Stimulated activated CD8-positive, alpha-beta memory T cell treated with anti-CD3 and anti-CD28 coated beads, Interleukin-4, amount 100 ng/mL, for 24 hours (primary cell): ENCODE measurements at places on chromosomes 4 and X.

DNA sequence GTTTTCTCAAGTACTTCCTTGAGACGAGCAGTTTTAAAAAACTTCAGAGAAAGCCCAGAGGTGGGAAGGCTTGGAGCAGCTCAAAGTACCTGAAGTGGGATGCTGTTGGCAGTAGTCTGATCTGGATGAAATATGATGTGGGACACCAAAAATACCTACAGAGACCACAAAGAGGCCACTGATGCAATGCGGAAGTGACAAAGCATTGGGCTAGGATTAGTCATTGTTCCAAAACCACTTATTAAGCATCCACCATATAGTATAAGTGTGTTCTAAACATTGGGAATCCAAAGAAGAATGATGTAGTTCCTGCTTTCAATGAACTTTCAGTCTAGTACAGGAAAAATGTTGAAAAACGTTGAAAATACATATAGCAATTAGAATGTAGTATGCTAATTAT lies 386.1 kb upstream of the CNKSR2 start:
- DNase-seq: no peak

GRCh38 chr4:123588631-123589241 lies 192.1 kb downstream of the SPRY1 start:
- DNase-seq: no peak

GRCh38 chr4:172392741-172393140 lies 579.5 kb downstream of the GALNTL6 start:
- DNase-seq: no peak

GRCh38 chr4:6228158-6229067 lies 28.1 kb upstream of the JAKMIP1 start:
- DNase-seq: no peak

- no peak for DNase-seq
Observed at GRCh38 chrX:140177821-140178220, 212.5 kb upstream of the CXorf66 start.

- DNase-seq: no peak
Observed at GRCh38 chr4:150769845-150770244, 187.9 kb downstream of the MAB21L2 start.

DNA sequence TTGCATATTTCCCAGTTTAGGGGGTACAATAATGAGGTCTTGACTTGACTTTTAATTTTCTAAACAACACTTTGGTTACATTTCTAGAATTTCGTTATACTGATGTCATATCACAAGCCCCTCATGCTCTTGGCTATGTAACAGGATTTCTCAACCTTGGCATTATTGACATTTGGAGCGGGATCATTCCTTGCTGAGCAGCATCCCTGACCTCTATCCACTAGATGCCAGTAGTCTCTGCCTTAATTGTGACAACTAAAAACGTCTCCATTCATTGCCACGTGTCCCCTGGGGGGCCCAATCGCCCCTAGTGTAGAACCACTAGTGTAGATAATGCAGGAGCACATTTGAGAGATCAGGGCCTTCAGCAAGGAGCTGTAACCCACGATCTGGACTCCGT lies 234.2 kb upstream of the MID1 start:
- DNase-seq: no peak

DNA sequence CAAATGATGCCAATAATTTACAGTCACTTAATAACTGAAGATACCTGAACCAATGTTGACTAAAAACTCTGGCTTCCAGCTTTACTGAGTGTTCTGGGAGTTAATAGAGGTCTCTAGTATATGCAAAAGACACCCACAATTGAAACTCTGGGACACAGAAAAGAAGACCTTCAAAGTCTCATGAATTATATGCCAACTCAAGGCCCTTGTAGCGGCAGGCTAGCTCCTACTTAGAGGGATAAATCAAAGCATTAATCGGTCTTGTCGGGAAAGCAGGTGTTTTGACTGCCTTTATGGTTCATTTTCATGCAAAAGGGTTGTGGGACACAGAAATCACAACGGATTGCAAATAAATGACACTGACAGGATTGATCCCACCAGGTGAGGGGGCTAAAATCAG lies 55.9 kb downstream of the PCDH18 start:
- DNase-seq: no peak

- no peak for DNase-seq
Observed at GRCh38 chr4:129254126-129254525, 158.2 kb downstream of the C4orf33 start.

GRCh38 chrX:65600106-65600505 lies 65.5 kb upstream of the LAS1L start:
- DNase-seq: no peak

DNA sequence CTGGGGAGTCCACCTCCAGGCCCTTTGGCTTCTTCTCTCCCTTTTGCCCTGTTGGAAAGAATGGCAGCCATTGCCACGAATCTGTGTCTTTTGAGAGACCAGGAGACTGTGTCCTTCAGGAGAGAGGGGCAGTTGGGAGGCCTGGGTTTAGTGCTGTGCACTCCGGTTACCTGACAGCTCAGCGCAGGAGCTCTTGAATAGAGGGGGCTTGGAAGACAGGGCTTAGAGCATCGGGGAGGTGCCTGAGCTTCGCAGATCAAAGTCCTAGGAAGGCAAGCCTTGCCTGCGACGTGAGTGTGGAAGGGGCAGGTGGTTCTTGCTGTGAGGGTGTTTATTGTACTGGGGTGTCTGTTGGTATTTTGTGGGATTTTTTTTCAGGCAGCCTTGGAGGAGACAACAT lies 41.9 kb upstream of the TADA2B start:
- no peak for DNase-seq

DNA sequence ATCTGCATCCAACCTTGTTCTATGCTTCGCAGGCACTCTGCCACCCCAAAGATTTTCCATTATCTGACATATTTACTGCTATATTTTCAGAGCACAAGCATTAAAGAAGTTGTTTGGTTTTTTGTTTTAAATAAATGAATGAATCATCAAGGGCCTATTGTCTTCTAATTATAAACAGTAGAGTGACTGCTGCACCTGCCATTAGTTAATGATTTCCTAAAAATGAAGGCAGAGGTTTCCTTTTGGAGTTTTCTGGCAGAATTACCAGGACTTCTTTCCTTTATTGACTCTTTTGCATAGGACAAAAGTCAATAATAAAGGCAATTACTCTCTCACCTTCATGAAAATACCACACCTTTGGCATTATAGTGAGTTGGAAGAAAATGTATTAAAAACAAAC lies 238.1 kb downstream of the INPP4B start:
- no peak for DNase-seq

DNA sequence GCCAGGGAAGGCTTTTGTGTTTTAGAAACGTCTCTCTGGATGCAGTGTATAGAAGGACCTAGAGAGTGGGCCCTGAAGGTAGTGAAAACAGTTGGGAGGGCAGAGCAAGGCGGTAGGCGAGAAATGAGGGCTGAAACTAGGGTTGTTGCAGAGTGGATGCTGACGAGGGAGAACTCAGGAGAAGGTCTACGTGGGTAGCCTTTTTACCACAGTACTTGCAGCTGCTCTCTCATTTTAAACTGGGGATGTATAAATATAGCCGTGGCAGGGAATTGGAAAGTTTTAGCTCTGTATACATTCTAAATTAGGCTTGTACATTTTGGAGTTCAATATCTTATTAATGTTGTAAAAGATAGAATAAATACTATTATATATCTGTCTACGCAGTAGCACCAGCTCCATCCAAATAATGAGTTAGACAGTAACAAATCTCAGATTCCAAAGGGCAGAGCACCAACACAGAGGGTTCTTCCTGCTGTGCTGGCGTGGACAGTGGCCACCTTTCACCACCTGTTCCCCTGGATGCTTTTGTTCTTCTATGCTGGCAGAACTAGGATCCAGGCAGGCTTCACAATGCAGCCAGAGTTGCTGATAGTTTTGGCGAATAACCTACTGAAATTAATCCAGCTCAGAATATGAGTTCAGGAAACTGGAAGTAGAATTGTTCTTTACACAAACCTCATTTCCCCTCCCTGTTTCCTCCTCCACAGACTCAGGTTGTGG lies 31.7 kb downstream of the CCNG2 start:
- no peak for DNase-seq

DNA sequence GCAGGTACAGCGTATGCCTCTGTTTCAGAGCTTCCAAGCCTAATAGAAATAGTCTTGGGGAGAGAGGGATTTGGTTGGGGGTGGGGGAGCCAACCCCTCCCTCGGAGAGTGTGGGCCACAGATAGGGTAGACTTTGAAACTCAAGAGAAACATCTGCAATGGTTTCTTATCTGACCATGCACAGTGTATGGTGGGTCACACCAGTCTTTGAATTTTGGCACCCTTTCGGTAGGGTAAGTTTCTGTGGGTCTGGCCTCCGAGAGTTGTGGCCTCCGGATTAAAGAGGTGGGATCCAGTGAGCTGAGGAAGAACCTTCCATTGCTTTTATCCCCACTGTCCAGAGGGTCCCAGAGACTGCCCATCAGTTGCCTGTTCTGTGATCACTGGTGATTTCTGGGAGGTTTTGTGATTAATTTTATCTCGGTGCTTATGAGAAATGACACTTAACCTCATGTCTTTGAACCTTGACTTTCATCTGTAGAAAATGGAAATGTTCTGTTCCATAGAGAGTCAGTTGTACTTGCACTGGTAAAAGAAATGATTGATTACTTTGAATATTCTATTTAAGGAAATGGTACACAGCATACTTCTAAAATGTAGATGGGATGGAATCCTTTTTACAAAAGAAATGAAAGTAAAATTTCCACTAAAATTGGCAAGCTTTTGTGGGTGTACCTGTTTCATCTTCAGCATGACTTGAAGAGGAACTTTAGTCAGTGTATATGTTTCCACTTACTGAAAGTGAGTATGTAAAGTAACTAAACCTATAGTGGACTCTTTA lies 62.7 kb downstream of the TMEM131L start:
- no peak for DNase-seq

DNA sequence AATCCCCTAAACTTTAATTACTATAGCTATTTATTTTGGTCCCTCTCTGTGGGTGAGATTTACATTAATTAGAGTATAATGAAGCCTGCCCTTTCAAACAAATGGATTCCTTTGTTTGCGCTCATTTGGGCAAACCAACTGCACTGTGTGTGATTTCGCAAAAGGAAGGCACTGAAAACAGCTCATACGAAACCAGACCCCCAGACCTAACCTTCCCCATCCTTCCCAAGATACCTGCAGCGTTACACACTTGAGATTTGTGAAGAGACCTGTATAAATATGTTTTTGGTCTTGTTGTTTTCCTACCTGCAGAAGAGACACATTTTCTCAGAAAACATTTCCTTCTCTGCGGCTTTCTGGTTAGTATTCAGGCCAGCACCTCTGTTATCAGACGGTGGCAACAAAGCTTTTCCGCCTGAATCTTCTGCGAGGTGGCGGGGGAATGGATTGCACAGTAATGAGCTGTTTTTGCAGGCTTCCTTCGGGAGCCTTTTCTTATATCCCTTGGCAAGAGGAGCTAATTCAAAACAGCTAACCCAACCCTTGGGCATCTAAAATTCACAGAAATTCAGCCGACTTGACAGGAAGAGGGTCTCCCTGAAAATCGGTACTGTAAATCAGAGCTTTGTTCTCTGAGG lies 47.6 kb downstream of the CBLL2 start:
- no peak for DNase-seq

- DNase-seq: no peak
Observed at GRCh38 chrX:148047200-148047599, 66.1 kb downstream of the FMR1NB start.

GRCh38 chr4:96092151-96092705 lies 252.3 kb downstream of the PDHA2 start:
- DNase-seq: no peak

- DNase-seq: no peak
Observed at GRCh38 chr4:2828758-2829181, 14.9 kb upstream of the ADD1 start.

DNA sequence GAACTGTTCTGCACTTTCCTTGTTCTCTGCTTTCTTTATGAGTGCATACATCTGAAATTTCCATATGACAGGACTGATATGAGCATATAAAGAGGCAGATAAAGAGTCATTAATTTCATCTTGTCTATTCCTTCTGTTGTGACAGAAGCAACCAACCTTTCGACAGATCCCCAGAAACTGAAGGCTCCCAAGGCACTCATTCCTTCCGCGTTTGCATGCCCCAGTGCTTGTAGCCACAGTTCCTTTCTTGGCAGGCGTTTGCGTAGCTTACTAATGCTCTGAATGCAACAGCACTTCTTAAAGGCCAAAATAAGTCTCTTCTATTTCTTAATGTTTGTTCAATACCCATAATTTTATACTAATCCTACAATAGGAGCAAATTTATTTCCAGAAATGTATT lies 94.0 kb upstream of the TBL1X start:
- DNase-seq: no peak

DNA sequence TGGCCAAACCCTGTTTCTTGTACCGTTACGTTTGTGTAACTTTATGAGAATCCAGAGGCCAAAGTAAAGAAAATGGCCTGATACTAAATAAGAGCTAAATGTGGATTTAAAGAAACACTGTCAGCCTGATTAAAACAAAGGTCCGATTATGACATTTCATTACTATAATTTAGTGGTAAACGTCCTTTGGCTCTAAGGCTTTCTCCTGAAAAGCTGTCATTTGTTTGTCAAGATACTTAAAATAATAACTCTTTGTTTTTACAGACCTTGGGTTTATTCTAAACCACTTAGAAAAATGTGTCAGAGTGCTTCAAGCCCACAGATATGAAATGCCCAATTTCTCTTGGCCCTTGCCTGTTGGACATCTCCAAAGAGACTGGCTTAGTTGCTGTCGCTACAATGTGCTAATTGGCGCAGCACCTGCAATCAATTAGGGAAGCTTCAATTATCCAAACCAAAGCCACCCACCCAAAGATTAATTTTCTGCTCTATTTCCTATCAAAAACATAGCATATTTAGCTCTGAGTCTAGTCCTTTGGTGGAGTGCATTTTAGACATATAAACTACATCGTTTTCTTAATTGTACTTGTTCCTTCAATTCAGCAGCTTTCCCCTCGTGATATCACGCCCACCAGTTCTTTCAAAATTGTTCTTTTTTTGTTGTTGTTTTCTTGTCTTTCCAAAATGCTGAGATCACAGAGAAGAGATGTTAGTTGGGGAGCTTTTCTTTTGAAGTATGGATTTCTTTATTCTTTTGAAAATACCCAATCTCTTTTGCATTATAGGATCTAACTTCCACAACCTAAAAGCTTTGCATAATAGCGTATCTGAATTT lies 13.6 kb downstream of the SMIM20 start:
- no peak for DNase-seq

DNA sequence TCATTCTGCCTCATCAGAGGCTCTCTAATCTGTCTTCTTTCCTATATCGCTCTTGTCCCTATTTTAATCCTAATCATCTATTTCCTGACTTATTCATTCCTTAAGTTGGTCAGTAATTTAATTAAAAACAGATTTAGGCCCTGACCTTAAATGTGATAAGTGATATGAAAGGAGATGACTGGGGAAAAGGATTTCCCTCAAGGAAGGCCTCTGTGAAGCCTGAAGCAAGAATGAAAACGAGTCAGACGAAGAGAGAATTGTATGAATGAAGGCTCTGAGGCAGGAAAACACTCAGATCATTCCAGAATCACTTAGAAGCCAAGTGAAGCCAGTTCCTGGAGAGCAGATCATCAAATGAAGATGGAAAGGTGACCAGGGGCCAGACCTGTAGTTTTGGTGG lies 22.1 kb downstream of the PKD2 start:
- DNase-seq: no peak

GRCh38 chr4:158948071-158948470 lies 154.8 kb upstream of the RAPGEF2 start:
- DNase-seq: no peak
